RPMI7951 (cell line): ENCODE measurements at places on chromosomes 12 and 14. TPM values are rescaled to one million over a fixed set of nuclear protein-coding genes. Genes with fewer than 3 reads are reported as not detected.
A peak's percentile ranks its signal among the peaks of the same experiment; 100 is the strongest.

GRCh38 chr12:3214526-3215365, 137.6 kb downstream of the TSPAN9 start:
- DNase-seq: no peak

DNA sequence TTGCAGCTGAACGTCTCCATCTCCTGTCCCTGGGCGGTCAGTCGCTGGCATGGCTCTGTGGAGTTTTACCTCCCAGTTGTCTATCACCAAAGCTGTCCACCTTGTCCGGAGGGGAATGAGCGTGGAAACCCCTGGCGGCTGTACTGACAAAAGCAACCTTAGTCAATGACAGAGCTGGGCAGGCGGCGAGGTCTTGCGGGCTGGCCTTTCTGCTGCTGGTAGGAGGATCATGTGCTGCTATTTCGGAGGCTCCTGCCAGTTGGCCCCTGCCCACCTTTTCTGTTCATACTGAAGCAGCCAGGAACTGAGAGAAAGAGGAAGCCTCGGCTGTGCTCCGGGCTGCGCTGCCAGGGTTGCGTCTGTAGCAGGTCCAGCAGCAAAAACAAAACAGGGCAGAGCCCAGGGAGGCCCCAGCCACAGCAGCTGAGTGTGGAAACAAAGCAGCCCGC, 57.7 kb downstream of the HMGA2 start:
- DNase-seq: no peak

The COX8C gene
- not detected in 2 replicates for total RNA-seq

The PITPNM2 gene
- 2.6 and 2.8 TPM in 2 replicates for total RNA-seq

DNA sequence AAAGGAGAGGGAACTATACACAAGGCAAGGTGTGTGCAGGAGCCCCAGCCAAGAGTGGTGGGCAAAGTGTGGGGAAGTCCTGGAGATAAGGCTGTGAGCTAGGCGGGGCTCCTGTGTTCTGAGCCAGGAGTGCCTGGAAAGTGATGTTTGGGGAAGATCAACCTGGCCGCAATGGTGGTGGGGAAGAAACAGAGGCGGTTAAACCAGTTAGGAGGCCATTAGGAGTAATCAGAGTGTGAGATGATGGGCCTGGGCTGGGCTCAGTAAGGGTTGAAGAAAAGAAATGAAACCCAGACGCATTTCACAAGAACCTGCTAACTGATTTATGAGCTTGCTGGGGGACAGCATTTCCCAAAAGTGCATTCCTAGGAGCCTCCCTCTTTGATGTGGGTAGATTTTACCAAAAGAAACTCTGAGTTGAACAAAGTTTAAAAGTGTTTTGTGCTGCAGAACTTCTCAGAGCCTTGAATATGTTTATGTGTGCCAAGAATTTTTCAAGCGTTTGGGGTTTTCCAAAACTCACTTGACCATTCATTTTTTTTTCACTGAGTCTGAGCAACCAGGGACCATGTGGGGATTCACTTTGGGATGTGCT, 34.2 kb upstream of the LRP1-AS start:
- DNase-seq: peak; percentile 51

The INF2 gene
- total RNA-seq: 24.9 and 27.6 TPM in 2 replicates

GRCh38 chr12:69405566-69405865, 46.0 kb downstream of the YEATS4 start:
- DNase-seq: peak; percentile 94

DNA sequence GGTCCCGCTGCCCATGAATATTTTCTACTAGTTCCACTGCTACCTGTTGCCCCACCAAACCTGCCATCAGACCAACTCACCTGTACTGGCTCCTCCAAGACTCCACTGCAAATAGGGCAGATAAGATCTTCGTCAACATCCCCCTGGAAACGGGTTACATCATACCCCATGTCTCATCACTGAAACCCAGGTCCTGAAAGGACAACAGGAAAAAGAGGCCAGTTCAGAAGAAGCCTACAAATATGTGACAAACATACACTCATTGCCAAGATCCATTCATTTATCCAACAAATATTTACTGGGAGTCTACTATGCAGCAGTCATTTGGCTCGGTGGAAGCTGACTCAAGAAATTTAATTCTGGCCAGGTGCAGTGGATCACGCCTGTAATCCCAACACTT, 7.8 kb downstream of the RNF41 start:
- DNase-seq: no peak

DNA sequence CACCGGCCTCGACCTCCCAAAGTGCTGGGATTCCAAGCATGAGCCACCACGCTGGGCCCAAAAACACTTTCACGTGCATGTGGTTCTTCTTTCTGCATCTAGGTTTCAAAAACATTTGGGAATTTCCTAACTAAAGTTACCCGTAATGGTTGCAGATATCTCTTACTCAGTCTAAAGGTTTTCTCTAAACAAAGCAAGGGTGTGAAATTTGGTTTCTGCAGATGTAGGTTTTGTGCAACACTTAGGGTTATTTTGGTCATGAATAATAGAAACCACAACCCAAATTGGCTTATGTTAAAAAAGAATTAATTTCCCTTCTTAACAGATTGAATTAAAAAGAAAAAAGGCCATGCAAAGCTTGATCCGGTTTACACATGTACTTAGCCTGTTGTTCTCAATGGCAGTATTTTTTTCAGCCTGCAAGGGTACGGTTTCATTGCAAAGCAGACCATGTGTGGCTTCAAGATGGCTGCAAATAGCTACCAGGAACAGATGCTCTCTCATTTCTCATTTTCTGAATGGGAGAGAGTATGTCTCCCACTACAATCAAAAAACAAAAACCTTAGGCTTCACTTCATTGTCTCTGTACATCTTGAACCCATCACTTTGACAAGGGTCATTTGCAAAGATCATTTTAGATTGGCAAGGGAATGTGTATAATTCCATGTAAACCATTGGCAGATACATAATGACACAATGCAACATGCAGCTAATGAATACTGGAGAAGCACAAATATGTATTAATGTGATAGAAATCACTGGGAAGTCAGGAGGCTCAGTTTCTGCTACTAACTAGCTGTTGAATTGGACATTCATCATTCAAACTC, 491.2 kb upstream of the FLRT2 start:
- DNase-seq: no peak

DNA sequence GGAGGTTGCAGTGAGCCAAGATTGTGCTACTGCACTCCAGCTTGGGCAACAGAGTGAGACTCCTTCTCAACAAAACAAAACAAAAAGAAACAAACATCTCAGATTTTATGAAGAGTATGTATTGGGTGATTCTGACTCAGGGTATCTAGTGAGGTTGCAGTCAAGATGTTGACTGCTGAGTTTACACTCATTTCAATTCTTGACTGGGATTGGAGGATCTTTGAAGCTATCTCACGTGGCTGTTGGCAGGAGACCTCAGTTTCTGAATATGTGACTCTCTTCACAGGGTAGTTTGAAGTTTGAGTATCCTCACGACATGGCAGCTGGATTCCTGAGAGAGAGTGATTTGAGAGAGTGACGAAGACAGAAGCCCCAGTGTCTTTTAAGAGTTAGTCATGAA, 29.4 kb downstream of the ERC1 start:
- peak; percentile 26 for DNase-seq

DNA sequence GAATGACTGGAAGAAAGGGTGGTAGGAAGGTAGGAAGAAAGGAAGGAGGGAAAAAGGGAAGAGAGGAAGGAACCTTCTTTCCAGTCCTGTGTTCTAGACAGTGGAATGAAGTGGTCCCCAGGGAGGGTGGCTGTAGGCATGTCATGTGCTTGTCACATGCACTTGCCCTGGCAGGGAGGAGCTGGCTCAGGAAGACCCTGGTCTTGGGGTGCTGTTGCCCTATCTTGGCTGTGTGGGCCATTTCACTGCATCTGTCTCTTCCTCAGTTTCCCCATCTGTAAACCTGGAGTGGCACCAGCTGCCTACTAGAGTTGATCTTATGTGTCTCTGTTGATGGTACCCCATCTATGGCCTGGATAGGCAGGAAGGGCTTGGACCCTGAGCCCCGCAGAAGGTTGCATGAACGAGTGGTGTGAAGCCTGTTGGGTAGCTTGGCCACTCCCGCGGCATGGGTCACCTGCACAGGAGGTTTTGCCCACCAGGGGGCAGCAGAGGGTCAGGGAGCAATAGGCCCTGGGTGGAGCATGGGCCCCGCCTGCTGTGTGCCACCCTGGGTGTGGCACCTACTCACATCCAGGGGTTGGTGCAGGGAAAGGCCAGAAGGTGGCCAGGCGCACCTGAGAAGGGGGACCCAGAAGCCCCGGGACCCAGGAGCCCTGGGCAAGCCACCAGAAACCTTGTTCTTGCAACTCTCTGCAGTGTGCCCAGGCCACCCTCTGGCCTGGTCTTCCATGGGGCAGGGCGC, 25.1 kb downstream of the MEG3 start:
- no peak for DNase-seq

- no peak for DNase-seq
Observed at GRCh38 chr12:47817272-47818006, 2.3 kb downstream of the HDAC7 start.

GRCh38 chr14:73937012-73937411, 12.9 kb downstream of the FAM161B start:
- DNase-seq: no peak

- peak; percentile 56 for DNase-seq
Observed at GRCh38 chr12:51678086-51678724, 87.2 kb downstream of the SCN8A start.

DNA sequence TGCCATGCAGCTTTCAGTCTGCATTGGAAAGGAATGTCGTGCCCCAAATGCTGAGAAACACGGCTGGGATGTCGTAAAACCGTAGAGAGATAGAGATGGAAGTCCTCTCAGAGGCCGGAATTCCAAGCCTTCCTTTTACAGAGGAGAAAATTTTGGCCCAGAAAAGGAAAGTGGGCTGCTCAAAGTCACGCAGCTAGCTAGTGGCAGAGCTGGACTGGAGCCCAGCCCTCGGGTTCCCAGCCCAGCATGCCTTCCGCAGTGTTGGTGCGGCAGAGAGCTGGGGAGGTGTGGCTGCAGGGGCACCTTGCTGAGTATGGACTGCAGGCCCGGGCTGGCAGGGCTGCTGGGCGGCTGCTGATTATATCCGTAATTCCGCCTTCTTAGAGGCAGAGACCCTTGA, 50.3 kb downstream of the KCNA1 start:
- DNase-seq: peak; percentile 10

DNA sequence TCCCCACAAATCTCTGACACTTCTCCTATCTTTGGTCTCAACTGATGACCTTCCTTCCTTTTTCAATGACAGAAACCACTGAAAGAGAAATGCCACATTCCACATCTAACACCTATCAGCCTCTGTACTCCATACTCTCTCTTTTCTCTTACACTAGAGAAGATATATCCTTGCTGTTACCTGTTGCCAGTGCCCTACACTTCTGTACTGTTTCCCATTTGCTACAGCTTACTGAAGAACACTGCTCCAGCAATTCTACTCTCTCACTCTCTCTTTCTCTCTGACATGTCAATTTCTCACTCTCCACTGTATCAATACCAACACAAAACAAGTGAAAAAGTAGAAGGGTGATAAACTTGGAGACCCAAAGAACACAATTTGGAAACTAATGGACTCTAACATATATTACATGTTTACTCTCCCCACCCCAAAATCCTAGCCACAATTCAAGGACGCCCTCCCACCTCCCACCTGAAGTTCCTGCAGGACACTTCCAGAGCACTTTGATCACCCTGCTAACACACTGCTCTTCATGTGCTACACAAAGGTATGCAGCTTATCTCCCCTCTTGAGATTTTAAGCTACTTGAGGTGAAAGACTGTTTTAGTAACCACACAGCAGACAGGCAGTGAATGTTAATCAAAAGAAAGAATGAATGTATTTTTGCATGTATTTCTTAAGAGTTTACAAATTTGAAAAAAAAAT, 95.0 kb downstream of the MED13L start:
- no peak for DNase-seq

GRCh38 chr12:103640410-103640809, 53.3 kb downstream of the STAB2 start:
- DNase-seq: no peak

GRCh38 chr12:22981711-22982110, 356.7 kb downstream of the ETNK1 start:
- peak; percentile 6 for DNase-seq

GRCh38 chr14:74457565-74457895, 31.5 kb upstream of the SYNDIG1L start:
- DNase-seq: no peak

DNA sequence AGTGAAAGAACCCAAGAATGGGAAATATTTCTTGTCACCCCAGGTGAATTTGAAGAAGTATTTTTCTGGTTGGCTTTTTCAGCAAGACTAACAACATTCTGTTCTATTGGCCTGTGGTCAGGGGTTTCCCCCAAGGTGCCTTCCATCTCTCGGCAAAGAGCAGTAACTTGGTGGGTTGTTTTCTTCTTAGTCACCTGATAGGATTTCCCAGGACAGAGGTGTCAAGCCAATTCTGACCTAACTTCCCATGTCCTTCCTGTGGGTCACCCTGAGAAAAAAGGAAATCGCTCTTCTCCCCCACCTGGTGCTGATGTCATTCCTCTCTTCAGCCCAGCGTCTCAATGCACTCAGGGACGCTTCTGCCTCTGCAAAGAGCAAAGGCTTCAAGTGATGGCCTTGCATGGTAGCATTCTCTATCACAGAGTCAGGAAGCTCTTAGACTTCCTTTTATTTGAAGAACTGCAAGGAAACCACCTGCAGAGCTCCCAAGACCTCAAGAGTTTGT, 16.1 kb upstream of the IFNG start:
- no peak for DNase-seq

- no peak for DNase-seq
Observed at GRCh38 chr12:3120701-3121100, 43.5 kb downstream of the TSPAN9 start.

The MAP1LC3B2 gene
- 0.48 TPM in 1 of 2 replicates, not detected in the other for total RNA-seq

The PRB2 gene
- not detected in 2 replicates for total RNA-seq

GRCh38 chr14:35695072-35695471, 114.0 kb downstream of the RALGAPA1 start:
- no peak for DNase-seq

GRCh38 chr14:29528889-29529288, 398.8 kb downstream of the PRKD1 start:
- DNase-seq: no peak

DNA sequence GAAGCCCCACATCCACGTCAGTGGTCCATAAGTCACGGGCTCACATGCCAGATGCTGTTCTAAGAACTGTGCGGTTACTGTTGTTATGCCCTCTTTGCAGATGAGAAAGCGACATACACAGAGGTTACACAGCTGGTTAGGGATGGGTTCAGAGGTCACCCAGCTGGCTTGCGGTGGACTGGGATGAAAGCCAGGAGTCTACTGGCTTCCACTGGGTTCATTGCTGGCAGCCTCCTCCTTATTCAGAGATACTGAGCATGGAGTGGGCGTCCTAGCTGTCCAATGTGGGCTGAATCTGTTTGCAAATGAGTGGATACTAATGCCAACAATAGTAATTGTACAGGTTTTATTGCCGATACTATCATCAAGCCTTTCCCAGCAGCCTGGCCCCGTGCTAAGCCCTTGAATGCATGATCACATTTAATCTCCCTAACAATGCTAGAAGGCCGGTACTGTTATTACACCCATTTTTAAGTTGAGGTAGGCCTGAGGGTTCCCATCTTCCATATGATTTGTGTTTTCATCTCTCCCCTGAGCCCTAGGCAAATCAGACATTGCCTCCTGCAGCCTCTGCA, 129.1 kb downstream of the PLXNC1 start:
- peak; percentile 56 for DNase-seq
